ENCODE measurements at places on chromosomes 5 and 9.
A peak's percentile ranks its signal among the peaks of the same experiment; 100 is the strongest.

DNA sequence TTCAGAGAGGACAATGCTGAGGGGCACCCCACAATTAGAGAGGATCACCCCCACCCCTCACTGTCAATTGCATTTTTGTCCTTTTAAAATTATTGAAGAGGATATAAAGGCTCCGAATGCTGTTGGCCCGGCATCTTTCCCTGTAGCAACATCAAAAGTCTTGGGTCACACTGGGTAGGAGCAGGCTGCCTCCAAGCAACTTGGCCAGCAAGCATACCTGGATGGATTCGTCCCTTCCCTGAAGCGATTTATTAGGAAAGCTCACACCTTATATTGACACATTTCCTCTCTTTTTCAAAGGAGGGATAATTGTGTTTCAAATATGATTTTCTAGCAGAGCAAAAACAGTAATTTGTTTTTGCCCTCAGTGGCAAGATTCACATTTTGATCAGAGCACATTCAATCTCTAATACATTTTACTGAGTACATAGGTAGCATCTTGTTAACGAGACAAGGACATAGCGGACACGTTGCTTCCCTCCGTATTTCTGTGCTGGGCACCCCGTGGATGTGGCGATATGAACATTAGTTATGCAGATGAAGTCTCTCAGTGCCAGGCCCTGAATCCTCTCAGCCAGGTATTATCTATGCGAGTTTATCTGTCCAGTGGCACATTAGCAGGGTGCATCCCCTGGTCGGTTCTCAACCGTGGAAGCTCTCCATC is 321.5 kb downstream of the NTRK2 start:
- DNase-seq, result no peak

DNA sequence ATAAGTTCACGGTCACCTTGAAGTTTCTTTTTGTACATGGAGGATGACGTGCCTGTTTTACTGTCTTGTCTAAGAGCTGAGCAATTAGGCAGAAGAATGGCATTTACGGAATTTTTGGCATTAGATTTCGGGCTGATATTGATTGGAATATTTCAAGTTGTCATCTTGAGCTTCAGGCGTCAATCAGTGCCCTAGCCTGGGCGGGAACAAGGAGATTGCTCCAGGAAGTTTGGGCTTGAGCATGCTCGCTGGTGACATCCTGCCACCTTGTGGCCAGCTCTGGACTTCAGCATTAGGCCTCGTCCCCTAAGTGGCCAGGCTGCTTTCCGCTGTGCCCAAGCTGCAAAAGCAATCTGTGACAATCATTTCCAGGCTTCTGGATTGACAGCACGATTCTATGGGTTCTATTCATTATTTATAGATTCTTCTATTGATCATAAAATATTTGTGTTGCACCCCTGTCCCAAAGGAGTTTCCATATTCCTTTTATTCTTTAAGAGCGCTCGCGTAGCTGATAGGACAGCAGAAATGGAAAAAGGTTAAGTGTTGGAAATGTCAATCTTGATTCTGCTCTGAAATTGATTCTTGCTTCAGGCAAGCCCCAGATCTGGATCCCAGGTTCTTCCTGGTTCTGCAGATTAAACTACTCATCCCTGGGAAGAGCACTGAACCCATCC is 79.3 kb downstream of the SLC28A3 start:
- peak; percentile 26 for DNase-seq

GRCh38 chr5:633501-633955 is 21.4 kb downstream of the CEP72 start:
- DNase-seq, result no peak

DNA sequence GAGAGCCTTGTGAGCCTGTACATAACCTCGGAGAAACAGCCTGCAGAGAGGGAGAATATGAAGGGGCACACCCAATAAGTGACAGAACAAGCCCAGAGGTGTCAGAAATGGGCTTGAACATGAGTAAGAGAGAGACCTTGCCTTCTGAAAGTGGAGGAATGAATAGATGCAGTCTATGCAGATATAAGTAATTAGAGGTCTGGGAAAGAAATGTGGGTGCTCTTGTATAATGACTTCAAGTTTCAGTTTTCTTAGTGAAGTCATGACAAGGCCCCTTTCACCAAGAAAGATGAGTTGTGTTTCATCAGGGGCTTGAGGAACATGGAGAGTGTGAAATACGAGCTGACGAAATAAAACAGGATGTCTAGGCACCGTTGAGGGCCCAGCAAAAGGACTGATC is 15.1 kb downstream of the GRAMD2B start:
- DNase-seq, result no peak

GRCh38 chr5:133123297-133123696 is 71.5 kb downstream of the HSPA4 start:
- DNase-seq, result no peak

GRCh38 chr5:77806213-77806843 is 30.2 kb upstream of the TBCA start:
- no peak for DNase-seq

- DNase-seq, result no peak
Observed at GRCh38 chr5:62268234-62268633, 37.8 kb upstream of the KIF2A start.

DNA sequence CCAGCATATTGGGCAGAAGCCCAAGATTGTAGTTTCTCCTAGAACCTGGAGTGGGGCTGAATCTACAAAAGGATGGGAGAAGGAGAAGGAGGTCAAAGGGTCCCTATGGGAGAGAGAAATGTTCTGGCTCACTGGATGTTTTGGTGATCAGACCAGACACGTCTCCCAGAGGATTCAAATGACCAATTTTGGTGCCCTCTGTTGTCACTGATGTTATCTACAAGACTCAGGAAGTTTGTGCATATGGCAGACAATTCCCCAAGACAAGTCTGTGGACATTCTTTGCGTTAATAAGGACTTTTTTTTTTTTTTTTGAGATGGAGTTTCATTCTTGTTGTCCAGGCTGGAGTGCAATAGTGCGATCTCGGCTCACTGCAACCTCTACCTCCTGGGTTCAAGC is 137.2 kb upstream of the SMARCA2 start:
- no peak for DNase-seq

- no peak for DNase-seq
Observed at GRCh38 chr5:5371005-5371404, 51.5 kb upstream of the ICE1 start.

GRCh38 chr5:115907177-115907576 is 55.1 kb upstream of the LVRN start:
- no peak for DNase-seq

- no peak for DNase-seq
Observed at GRCh38 chr5:142309747-142310318, 15.0 kb downstream of the SPRY4 start.

DNA sequence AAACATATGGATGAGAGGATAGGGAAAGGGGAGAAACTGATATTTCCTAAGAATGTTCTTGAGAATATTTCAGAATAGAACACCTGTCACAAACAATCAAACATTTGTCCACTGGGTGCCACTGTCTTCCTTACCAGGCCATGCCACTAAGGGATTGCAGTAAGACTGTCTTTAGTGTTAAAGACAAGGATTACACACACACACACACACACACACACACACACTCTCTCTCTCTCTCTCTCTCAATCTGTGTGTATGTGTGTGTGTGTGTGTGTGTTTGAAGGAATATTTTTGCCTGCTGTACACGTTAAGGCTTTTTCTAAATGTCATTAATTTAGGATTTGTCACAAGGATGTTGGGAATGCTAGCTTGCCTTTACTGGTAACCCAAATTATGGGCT is 54.4 kb downstream of the CCDC192 start:
- DNase-seq, result no peak

DNA sequence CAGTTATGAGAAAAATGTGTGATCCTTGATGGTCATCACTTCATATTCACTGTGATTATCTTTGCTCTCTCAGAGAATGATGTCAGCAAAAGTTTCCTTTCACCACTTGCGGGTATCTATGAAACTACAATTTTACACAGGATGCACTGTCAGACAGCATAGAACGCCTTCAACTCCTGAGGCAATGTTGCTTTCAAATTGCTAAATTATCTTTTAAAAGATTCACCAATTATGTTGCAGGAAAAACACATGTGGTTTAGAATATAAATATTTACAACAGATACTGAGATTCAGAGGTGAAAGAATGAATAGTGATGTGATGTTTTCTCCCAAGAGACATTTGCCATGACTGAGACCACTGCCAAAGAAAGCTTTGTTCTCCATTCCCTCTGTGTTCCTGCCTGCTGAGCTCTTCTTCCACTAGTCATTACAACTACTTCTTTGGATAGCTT is 879.8 kb upstream of the DMAC1 start:
- no peak for DNase-seq

DNA sequence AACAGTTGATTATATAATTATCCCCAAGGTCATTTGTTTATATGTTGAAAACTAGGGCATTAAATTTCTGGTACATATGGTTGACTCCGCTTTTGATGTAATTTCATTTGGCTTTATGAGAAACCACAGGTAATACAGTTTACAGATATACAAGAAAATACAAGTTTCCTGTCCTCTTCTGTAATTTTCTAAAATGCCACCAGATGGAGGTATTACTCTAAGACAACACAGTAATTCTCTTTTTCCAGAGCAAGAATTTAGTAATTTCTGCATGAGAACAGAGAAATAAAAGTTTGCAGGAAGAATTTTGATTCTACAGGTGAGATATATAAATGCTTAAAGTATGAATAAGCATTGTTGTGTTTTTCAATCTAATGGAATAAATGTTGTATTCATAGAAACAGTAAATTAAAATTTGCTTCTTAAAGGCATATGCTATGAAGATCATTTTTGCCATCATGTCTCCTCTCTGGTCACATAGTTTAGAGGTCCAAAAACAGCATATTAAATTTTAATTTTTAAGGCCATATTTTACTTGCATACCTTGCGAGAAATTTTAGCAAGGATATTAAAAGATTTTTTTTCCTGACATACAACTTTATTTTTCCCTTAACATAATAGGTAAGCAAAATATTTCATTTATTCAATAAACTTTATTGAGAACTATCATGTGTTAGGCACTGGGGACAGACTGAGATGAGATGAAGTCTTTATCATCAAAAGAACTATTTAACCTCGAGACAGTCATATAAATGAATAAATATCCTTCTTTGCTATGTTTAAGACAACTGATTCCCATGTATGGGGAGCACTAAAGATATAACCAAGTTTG is 22.7 kb downstream of the CHD1 start:
- no peak for DNase-seq

GRCh38 chr5:22354956-22355355 is 498.2 kb downstream of the CDH12 start:
- no peak for DNase-seq

DNA sequence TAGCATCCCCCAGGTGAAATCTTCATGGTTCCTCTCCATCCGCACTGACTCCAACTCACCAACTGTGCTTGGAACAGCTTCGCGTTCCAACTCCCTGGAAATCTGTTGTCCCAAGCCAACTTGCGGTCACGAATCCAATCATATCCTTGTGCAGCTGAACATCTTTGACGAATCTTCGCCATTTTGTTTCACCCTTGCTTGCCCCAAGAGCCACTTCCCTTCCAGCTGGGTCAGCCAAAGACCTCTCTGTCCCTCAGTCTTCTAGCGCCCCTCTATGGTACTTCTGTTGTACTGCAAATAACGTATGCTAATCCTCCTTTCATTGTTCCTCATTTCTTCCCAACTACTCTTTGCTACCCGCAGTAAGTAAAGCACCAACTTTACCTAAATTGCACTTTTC is 61.0 kb upstream of the TARS1 start:
- DNase-seq, result no peak

- no peak for DNase-seq
Observed at GRCh38 chr5:113242481-113243348, 192.1 kb downstream of the TSSK1B start.

DNA sequence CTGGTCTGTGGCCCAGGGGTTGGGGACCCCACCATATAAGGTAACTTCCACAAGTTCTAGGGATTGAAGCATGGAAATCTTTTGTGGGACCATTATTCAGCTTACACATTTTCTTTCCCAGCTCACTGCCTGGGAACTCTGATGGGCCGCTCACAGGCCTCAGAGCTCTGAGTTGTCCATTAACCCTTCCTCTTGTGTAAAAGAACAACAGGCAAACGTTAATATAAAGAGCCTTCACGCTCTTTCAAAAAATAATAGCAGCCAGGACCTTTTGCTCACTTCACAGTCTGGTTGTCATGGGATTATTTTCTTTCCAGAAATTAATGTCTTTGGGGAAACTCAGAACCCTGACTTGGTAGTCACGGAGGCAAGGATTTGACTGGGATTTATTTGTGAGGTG is 443.3 kb downstream of the AGTPBP1 start:
- DNase-seq, result no peak

- DNase-seq, result no peak
Observed at GRCh38 chr9:134404376-134405358, 78.4 kb downstream of the RXRA start.

- DNase-seq, result no peak
Observed at GRCh38 chr9:123329329-123329955, 26.6 kb upstream of the CRB2 start.

DNA sequence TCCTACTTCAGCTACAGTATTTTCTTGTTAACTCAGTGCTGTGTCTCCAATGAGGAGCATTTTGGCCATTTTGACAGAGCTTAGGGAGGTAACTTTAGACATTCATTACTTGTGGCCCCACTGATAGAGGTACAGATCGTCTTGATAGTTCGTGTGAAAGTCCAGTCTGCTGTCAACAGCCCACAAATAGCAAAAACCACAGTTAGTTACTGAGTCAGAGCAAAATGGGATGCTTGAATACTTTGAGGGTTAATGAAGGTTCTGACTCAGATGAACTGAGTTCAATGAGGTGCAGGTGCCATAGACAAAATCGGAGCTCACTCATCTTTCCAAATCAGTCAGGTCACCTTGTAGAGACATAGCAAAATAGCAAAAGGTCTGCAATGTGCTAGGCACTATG is 163.1 kb upstream of the TLE4 start:
- DNase-seq, result no peak

DNA sequence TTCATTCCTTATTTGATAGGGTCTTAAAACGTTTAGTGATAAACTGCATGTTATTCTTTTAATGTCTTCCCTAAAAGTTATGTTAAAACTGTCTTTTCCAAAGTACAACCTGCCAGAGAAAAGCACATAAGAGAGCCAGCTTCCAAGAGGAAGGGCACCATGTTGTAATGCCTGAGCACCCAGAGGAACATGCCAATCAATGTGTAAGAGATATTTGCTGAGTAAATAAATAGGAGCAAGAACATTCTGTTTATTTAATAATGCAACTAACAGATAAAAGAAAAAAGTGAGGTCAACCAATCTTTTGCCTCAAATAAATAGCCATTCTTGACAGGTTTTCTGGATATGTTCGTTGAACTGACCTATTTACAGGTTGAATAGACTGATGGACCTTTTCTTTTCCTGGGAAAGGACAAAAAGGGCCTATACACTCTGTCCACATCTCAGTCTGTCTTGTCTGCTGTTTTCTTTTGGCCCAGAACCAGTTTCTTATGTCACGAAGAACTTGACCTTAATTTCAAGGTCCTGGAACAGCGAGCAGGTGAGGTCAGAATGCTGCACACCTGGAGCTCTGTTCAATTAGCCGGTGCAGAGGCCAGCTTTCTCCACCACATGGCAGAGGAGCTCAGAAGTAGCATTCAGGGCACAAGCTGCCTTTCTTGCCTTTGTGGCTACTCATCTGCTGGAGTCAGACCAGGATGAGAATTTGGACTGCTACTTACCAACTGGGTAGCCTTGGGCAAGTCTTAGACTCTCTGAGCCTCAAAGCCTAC is 77.7 kb downstream of the PLCXD3 start:
- DNase-seq, result no peak

GRCh38 chr5:127352068-127352467 is 61.5 kb downstream of the MEGF10 start:
- no peak for DNase-seq

Measured in CD4-positive, alpha-beta T cell (primary cell).